ENCODE measurements at places on chromosomes 12 and 14.

DNA sequence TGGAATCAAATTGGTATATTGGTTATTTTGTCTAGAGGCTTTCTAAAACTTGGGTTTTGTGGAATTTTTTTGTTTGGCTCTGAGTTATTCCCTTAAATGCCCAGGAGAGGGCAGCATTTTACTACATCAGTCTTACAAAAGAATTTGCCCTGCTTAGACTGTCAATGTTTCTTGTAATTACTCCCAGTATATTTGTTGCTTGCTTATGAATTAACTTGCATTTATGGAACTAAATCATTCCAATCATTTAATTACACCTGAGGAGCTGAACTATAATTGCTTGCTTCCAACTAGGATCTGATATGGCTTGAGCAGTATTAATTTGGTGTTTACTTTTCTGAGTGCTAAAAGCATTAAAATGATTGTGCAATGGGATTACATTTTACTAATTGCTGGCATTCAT lies 48.7 kb downstream of the MIPOL1 start:
- DNase-seq: no peak

- peak; percentile 94 for DNase-seq
Measured at GRCh38 chr12:131104463-131105350, 151.0 kb downstream of the ADGRD1 start.

DNA sequence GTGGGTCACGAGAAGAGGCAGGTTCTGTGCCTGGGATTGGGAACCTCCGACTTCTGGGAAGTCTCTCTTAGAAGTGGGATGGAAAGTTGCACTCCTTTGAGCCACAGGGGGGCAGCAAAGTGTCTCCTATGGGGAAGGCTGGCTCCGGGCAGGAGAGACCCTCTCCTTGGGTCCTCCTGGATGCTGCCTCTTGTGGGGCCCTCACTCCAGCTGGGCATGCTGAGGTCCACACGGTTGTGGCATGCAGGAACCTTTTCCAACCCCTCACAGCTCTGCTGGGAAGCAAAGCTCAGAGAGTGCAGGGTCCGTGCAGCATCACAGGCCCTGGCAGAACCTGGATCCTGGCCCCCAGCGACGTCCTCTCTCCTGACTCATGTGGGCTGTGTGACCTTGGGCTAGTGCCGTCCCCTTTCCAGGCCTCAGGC lies 17.4 kb downstream of the SDSL start:
- DNase-seq: no peak

GRCh38 chr12:68792952-68793351 lies 15.0 kb upstream of the MDM2 start:
- peak; percentile 73 for DNase-seq

DNA sequence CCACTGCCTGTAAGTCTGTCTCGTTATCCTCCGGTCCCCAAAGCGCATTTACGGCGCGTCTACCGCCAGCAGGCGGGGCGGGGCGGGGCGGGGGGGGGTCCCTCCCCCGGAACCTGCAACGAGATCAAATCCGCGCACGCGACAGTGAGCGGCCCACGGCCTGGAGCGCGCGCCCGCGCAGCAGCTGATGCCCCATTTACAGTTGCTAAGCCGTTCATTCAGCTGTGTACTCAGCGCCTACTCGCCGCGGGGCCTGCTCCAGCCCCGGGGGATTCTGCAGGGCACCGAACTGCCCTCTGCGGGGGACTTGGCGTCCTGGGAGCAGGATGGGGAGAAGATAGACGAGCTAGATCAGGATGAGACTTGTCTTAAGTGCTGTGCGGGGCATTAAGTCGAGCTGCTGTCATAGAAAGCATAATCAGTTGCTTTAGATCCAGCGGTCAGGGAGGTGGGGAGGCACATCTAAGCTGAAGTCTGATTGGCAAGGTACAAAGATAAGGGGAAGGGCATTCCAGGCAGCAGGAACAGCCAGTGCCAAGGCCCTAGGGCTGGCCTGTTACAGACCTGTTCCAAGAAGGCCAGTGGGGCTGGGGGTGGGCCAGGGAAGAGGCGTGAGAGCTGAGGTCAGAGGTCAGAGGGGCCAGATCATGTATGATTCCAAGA lies 1.4 kb upstream of the CCDC85C start:
- peak; percentile 94 for DNase-seq

DNA sequence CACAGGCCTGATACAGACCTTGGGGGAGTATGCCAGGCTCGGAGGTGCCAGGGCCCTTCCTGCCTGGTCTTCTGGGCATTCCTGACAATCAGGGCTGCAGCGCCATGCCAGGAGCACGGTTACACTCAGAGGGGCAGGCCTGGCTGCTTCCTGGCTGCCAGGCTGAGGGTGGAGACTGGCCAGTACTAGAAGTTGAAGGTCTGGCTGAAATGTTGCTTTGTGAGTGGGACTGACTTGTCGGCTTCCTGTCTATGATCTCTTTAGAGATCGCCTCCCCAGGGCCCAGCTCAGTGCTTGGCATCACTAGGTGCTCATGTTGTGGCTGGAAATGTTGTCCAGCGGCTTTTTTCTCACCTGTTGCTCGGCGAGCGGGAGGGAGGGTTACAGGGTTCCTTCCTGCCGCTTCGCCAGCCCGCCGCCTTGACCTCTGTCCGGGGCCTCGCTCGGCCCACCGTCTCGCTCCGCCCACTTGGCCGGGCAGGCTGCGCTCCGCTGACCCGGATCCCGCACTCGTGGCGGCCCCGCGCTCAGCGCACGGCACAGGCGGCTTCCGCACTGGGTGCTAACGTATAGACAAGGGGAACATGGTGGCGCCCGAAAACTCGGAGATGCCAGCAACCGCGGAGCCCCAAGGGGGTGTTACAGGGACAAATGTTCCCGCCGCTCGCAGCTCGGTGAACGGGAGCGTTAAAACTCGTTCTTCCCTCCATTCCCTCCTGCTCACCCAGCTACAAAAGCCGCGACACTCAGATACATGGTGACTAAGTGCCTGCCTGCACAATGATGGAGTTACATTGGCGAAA lies 32.6 kb downstream of the PAPLN start:
- no peak for DNase-seq

All from activated CD4-positive, alpha-beta T cell treated with anti-CD3 and anti-CD28 coated beads, Interleukin-2, amount 10 ng/mL, durations not matched to agents 24 days and 14 days (primary cell).